Right ventricle myocardium superior (tissue), 1 donor: ENCODE measurements at places on chromosomes 13 and 19. TPM values are rescaled to one million over a fixed set of nuclear protein-coding genes. Genes with fewer than 3 reads are reported as not detected.
A peak's percentile ranks its signal among the peaks of the same experiment; 100 is the strongest.

DNA sequence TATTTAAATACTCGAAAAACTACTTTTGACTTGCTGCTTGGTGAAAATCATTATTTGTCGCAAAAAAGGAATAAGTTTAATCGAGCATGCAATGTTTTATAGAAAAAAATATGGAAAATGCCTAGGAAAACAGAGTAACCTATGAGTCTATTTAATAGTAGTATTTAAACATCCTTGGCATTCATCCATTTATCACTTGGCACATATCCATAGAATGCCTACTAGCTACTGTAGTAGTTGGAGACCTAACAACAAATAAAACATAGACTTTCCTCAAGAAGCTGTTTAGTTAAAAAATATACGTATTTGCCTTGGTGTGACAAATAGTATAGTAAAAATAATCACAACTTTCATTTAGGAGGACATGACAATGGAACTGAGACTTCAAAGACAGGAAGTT is 302.1 kb downstream of the DIAPH3 start:
- no peak for DNase-seq

DNA sequence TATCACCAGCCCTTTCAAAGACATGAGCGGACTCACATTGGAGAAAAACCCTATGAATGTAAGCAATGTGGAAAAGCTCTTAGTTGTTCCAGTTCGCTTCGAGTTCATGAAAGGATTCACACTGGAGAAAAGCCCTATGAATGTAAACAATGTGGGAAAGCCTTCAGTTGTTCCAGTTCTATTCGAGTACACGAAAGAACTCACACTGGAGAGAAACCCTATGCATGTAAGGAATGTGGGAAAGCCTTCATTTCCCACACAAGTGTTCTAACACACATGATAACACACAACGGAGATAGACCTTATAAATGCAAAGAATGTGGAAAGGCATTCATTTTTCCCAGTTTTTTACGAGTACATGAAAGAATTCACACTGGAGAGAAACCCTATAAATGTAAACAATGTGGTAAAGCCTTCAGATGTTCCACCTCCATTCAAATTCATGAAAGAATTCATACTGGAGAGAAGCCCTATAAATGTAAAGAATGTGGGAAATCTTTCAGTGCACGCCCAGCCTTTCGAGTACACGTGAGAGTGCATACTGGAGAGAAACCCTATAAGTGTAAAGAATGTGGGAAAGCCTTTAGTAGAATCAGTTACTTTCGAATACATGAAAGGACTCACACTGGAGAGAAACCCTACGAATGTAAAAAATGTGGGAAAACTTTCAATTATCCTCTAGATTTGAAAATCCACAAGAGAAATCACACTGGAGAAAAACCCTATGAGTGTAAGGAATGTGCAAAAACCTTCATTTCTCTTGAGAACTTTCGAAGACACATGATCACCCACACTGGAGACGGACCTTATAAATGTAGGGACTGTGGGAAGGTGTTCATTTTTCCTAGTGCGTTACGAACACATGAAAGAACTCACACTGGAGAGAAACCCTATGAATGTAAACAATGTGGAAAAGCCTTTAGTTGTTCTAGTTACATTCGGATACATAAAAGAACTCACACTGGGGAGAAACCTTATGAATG is 17.6 kb downstream of the ZNF791 start:
- no peak for DNase-seq

The WDFY2 gene
- 4.0 TPM for total RNA-seq

- no peak for DNase-seq
Observed at GRCh38 chr13:112910616-112911280, 58.3 kb upstream of the MCF2L start.

The PEPD gene
- 29.6 TPM for total RNA-seq

GRCh38 chr19:56069642-56070041 is 51.5 kb downstream of the ZNF787 start:
- DNase-seq: no peak

GRCh38 chr19:13090511-13091231 is 12.0 kb downstream of the LYL1 start:
- DNase-seq: peak; percentile 44

DNA sequence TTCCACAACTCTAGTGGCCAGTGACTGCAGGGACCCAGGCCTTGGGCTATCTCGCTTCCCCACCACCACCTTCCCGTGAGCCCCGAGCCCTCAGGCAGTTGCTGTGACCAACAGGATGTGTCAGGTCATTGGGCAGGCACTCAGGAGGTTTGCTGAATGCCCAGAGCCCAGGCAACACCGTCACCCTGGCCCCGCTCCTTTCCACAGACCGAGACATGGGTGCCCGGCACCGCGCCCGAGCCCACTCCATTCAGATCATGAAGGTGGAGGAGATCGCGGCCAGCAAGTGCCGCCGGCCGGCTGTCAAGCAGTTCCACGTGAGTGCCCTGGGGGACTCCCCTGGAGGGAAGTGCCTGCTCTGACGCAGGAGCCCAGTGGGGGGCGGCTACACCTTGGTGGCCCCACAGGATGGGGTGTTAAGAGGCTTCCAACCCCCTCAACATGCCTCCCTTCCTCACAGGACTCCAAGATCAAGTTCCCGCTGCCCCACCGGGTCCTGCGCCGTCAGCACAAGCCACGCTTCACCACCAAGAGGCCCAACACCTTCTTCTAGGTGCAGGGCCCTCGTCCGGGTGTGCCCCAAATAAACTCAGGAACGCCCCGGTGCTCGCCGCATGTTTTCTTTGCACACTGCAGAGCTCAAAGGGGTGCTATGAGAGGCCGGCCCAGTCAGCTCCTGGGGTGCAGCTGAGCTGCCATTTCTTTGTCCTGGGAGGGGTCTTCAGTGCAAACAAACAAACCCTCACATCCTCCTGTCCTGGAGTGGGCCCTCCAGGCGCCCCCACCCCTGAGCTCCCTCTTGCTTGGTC is 3.2 kb downstream of the RPL18A start:
- no peak for DNase-seq

GRCh38 chr19:8342316-8342683 is 762 bp downstream of the KANK3 start:
- no peak for DNase-seq

DNA sequence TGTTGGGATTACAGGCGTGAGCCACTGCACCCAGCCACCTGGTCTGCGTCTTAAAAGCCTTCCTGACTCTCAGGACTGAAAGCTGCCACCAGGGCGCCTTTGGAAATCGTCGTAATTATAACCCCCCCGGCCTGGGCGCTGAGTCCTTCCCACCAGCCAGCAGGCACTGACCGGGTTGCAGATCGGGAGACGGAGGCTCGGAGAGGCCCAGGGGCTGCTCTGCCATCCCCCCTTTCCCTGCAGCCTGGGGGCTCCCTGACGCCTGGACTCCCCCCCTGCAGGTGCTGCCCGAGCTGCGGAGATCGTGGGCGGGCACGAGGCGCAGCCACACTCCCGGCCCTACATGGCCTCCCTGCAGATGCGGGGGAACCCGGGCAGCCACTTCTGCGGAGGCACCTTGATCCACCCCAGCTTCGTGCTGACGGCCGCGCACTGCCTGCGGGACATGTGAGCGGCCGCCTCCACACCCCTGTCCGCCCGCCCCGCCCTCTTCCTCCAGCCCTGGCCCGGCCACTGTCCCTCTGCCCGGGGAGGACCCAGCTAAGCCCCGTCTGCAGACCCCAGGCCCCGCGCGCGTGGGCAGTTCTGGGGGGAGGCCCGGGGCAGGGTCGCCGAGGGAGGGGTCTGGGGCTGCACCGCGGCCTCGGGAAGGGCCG is 2.5 kb downstream of the PRTN3 start:
- peak; percentile 61 for DNase-seq

- DNase-seq: no peak
Observed at GRCh38 chr13:96403651-96404050, 313.7 kb downstream of the HS6ST3 start.

DNA sequence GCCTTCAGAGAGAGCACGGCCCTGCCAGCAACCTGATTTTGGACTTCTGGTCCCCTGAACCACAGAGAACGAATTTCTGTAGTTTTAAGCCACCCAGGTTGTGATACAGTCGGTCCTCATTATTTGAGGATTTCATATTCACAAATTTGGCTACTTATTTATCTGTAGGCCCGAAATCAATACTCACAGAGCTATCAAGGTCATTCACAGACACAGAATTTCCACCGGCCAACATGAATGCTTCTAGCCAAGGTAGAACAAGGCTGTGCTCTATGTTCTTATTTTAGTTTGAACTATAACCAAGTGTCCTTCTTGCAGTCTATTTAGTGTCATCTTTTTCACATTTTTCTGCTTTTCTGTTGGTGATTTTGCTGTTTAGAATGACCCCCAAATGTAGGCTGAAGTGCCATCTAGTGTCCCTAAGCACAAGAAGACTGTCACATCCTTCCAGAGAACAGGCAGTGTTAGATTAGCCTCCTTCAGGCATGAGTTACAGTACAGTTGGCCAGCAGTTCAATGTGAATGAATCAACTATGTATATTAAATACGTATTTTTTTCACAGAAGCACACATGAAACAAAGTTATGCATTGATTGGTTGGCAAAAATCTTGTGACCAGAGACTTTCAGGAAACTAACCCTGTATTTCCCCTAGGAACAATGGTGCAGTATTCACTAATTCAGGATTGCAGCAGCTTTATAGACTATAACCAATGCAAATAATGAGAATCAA is 63.5 kb downstream of the C13orf42 start:
- DNase-seq: no peak

- DNase-seq: no peak
Observed at GRCh38 chr13:30431269-30431940, 9.1 kb downstream of the UBE2L5 start.
